ENCODE measurements at places on chromosomes 1 and 21.

- DNase-seq, result peak; percentile 42
Measured at GRCh38 chr1:200670242-200671118, 773 bp upstream of the DDX59 start.

DNA sequence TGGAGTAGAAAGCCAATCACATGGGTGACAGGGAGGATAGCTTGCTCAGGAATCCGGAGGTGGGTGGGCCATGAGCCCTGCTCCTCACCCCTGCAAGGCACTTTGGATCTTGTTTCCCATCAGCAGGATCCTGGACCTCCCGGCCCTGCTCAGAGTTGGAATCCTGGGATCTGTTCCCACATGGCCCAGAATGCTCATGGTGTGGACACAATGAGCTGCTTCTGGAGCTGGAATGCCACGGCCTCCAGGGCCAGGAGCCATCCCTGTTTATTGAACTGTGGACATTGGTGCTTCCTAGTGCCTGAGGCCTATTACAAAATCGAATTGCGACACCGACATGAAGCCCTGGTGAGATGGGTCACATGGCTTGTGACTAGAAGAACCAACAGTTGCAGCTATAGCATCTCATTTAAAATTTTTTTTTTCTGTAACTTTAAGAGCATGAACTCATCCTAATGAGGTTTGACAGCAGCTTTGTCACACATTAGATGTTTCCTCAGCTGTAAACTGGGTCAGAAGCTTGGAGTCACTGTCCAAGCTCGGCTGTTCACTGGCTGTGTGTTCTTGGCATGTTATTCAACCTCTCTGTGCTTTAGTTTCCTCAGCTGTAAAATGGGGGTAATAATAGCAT is 40.4 kb upstream of the GOLT1A start:
- DNase-seq, result peak; percentile 70

DNA sequence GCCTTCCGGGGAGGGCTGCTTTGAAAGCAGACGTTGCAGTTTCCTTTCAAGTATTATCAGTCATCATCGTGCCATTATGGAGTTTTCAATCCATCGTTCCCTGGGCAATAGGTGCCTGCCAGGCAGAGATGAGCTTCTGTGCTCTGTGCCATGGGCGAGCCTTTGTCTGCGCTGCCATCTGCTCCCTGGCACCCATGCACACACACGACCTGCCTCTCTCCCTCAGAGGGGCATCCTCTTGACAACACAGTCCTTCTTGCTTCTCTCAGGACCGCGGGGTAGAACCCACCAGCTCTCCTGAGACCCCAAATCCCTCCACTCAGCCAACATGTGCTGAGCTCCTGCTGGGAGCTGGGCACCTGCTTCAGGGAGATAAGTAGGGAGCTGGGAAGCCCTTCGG is 149.3 kb downstream of the HMGB4 start:
- DNase-seq, result no peak

- DNase-seq, result no peak
Measured at GRCh38 chr1:203318229-203318517, 12.9 kb downstream of the BTG2 start.

DNA sequence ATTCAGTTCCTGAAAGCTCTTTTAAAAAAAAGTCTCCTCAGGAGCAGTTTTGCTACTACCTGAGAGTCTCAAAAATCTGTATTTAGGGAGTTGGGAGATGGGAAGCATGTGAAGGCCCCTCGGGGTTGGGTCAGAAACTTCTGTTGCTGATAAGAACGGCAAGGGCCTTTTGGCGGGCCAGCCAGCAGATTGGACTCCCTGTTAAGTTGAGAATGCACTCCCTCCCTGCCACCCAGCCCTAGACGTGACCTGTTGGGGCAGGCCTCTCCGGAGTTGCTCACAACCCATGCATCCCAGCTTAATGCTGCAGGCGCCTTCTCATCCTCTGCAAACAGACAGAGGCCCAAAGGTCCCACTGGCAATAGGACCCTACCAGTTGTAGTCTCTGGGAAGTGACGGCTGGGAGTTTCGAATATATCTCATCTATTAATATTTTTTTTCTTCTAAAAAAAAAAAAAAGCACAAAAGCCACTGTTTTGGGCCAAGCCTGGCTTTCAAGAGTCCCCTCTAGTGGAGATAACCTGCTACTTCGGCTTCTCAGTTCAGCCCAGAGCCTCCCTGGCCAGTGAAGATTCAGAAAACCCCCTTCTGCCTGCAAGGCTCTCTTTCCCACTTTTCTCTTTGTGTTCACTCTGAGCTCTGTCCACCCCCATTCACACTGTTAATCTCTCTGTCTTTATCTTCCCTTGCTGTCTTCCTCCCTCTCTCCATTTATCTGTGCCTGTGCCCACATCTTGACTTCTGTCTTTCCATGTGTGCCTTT is 5.3 kb downstream of the PLXNA2 start:
- no peak for DNase-seq

- DNase-seq, result no peak
Measured at GRCh38 chr1:211722277-211723175, 47.1 kb upstream of the NEK2 start.

GRCh38 chr1:74733604-74734484 is 892 bp downstream of the TYW3 start:
- DNase-seq, result peak; percentile 52

DNA sequence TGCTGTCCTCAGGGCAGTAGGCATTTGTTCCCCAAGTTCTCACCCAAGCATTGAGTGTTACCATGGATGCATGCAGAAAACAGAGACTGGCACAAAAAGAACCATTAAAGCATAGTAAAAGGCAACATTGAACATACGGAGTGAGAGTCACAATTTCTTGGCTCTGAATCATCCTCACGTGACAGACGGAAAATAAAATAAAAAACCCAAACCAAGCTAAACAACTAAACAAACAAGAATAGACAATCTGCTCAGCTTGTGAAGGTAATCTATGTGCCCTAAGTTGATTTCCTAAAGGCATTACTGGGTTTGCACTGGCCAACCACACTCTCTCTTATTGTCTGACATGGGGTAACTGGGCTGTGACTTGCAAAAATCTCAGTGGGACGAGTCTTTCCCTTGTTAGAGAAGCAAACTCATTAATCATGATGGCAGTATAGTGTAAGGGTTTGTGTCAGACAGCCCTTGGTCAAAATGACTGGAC is 306.0 kb downstream of the ASTN1 start:
- no peak for DNase-seq

DNA sequence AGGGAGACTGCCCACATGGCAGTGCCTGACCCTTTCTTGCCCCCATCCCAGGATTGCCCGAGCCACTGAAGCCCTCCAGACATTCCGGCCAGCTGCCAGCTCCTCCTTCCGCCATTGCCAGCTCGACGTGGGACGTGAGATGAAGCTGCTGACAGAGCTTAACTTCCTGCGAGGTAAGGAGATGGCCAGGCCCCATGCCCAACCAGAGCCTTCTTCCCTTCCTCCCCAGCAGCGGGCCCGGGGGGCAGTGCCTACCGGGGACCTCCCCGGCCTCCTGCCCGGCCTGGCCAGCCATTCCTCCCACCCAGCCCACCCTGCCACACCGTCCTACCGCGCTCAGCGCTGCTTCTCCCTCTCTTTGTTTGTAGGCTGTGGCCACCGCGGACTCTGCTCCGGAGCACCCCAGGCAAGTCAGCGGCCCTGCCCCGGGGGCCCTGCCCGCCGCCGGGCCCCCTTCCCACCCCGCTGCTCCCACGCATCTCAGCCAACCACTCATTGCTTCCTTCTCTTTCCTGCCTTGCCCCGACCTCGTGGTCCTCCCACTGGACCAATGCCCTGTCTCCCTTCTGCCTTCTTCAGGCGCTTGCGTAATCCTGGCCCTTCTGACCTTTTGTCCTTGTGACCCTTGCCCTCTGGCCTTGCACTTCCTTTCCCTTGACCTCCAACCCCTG is 4.9 kb downstream of the TRIM46 start:
- DNase-seq, result no peak

GRCh38 chr1:94285031-94285654 is 47.8 kb upstream of the ARHGAP29 start:
- no peak for DNase-seq

- no peak for DNase-seq
Measured at GRCh38 chr1:24517898-24518297, 15.3 kb downstream of the RCAN3 start.

GRCh38 chr1:110190282-110190929 is 19.7 kb upstream of the KCNC4 start:
- no peak for DNase-seq

DNA sequence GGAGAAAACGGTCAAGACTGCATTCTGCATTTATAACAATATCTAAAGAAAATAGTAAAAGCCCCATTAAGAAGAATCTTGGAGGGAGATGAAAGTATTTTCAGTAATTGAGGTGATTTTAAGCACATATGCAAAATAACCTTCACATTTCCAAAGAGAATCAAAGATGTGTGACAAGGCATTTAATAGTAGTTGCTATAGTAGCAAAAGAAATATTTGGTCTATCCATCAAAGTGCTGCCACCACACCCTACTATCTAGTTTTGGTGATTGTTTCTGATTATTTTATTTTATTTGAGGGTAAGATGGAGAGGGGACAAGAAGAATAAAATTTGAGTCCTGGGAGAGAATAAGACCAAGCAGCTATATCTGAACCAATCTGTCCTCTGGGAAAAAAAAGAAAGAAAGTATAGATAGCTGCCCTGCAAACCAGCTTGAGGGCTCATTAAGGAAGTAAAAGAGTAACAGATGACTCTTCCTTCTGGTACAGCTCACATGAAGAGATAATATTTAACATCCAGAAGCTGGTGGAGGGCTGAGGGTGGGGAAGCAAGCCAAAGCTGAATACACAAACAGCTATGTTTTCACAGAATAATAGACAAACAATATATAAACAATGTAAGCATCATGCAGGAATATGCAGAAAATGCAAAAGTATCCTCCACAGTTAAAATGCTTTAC is 47.2 kb upstream of the RASAL2 start:
- DNase-seq, result no peak

GRCh38 chr1:2803931-2804627 is 2.6 kb upstream of the TTC34 start:
- no peak for DNase-seq

DNA sequence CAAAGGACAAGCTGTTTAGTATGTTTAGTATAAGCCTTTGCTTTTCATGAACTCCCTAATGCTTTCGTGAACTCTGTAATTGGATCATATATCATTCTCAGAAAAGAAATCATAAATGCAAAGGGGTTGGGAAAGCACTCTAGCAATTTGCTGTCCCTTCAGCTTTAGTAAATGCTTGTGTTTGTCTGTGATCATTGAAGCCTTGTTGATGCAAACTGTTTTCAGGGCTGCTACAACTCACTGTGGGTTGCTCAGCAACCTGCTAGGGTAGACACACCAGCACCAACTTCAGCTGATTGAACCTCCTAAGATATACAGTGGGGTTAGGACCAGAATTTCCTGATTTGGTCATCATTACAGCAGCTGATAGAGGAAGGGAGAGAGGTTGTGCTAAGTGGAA is 95.0 kb downstream of the SGIP1 start:
- no peak for DNase-seq

- DNase-seq, result peak; percentile 65
Measured at GRCh38 chr1:67853704-67854103, 20.4 kb upstream of the GNG12 start.

DNA sequence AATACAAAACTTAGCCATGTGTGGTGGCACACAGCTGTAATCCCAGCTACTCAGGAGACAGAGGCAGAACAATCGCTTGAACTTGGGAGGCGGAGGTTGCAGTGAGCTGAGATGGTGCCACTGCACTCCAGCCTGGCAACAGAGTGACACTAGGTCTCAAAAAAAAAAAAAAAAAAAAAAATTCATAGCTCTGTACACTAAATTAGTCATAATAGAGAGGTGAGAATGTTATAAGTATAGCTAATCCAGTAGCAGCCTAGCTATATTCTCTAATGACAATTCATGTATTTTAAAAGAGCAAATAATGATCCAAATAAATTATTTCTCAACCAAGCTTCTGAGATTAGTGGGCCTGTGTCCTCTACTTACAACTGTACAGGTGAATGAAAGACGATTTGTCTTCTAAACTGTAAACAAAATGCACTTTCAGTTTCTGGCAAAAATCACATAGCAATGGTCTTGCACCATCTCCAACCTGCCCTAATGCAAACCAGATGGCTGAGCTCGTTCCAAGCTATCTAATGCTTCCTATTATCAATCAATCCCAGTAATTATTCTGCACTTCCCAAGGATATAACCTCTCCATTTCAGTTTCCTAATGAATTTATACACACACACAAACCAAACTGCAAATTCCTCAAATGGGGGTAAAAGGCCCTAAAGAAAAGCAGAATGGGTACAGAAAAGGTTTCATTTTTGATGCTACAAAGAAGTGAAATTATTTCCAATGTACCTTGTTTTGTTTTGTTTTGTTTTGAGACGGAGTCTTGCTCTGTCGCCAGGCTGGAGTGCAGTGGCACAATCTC is 56.5 kb downstream of the GATAD2B start:
- DNase-seq, result no peak

DNA sequence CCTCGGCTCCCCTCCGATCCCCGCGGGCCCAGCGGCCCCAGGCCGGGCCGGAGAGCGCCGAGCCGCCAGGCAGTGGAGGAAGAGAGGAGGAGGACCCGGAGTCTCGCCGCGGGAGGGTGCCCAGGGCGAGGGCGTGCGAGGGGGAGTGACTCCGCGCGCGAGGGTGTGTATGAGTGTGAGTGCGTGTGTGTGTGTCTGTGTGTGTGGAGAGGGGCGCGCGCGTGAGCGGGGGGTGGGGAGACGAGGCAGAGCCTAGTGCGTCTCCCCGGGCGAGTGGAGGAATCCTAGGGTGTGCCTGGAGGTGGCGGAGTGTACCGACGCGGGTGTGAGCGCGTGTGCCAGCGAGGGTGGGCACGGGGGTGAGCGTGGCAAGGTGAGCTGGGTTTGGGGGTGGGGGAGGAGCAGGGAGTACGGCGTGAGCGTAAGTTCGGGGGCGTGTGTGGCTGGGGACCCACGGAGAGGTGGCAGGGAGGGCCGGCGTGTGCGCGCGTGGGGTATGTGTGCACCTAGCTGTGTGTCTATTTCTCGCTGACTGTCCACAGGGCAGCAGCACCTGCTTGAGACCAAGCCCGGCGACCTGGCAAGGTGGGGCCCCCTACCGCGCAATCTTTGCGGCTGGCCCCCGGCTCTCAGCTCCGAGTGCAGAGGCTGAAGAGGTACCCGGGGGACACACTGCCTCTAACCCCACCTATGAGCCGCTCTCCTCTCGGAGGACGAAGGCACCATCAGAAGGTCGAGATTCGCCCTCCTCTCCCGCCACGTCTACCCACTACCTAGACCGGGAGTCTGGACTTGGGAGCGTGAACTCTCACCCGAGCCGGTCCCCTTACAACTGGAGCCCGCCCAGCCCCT is 784 bp upstream of the KCND3 start:
- DNase-seq, result no peak
